A673 (cell line): ENCODE measurements at places on chromosomes 16 and 17.

DNA sequence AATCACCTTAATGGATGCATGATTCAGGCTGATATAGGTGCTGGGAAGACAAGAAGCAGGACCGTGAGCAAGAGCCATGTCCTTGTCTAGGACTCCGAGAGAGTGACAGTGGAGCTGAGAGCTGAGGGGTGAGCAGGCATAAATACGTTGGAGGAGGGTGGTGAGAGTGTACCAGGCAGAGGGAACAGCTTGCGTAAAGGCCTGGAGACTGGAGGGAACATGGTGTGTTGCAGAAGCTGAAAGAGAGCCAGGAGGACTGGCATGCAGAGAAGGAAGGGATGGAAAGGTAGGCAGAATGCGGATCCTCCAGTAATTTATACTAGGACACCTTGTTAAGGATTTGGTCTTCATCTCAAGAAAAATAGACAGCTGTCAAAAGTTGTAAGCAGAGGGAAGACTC is 653.2 kb downstream of the HS3ST4 start:
- DNase-seq = no peak

DNA sequence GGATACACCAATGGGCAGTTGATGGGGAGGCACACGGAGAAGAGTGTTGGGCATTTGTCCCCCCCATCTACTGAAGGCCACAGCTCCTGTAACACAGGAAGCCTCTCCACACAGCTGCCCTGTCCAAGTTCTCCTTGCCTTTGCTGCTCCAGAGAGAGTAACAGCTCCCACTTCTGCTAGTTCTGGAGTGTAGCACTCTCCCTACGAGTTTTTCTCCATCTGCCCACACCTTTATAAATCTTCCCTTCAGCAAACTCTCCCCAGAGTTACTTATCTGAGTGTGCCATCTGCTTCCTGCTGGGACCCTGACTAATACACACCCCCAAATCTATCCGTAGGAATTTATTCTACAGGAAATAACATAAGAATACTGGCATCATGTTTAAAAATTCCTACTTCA is 42.6 kb upstream of the ERN1 start:
- peak; percentile 30 for DNase-seq

GRCh38 chr16:47881574-47881973 is 274.2 kb downstream of the ABCC12 start:
- no peak for DNase-seq

DNA sequence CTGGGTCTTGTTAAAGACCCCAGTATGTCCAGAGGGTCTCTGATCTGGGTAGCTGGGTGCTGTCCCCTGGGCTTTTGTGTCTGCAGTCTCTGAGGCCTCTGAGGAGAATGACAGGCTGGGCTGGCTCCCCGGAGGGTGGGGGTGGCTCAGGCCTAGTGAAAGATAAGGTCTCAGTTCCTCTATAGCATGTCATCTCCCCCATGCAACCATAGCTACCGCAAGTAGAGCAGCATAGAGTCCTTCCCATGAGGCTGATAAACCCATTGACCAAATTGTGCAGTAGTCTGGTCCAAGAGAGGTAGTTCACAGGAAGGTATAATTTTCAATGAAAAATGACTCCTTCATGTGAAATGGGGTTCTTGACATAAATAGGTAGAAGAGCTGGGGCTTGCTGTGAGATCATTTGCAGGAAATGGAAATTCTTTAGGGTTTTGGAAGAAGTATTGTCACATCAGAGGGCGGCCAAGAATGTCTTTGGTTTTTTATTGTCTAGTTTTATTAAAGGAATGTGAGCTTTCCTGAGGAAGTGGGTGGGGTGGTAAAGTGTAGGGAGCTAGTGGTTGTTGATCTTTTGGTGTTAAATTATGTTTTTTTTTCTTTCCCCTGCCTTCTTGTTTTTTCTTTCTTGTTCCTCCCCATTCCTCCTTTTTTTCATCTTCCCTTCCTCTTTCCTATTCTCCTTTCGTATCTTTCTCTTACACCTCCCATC is 21.0 kb downstream of the SLC7A6OS start:
- peak; percentile 59 for DNase-seq

DNA sequence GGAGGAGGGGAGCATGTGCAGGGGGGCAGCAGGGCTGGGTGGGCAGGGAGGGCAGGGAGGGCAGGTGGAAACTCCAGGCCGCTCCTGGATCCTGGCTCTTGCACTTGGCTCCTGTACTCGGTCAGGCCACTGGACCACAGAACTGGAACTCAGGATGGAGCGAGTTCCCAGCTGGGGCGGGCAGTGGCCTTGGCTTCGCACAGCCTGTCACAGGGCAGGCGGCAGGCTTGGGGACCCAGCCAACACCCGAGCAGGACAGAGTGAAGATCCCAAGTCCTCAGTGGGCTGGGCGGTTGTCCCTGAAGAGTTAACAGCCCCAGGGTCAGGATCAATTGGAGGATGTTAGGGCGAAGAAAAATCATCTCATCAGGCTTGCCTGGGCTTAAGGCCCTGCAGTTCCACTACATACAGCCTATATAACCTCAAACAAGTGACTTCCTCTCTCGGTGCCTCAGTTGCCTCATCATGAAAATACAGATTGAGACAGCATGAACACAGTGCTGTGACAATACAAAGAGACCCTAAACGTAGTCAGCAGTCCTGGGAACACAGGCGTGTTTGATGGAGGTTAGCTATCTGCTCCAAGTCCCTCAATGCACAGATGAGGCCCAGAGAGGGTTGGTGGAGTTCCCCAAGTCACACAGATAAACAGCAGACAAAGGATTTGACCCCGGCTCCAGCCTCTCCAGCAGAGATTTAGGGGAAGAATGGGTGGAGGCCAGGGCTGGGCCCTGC is 21.9 kb downstream of the ZNF423 start:
- DNase-seq = no peak
